ENCODE measurements at places on chromosomes 5 and 9.

- DNase-seq = no peak
Observed at GRCh38 chr5:32436553-32437242, 7.8 kb downstream of the ZFR start.

DNA sequence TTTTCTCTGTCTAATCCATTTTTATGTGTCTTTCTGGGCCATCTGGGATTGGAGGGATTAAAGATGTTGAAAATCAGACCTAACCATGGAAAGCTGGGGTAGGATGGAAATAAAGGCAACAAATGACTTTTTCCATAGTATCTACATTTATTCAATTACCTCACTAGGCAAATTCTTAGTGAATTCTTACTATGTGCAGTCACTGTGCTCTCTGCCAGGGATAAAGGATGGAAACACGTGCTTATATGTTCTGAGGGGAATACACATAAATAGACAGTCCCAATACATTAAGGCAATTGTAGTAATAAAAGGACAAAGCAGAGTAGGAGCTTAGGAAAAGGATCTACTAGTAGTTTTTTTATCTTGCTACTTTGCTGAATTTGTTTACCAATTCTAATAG is 214.2 kb downstream of the PRR16 start:
- DNase-seq = no peak

GRCh38 chr5:115626445-115626823 is 598 bp upstream of the TMED7 start:
- no peak for DNase-seq

- DNase-seq = no peak
Observed at GRCh38 chr9:121807069-121807822, 155.8 kb downstream of the DAB2IP start.

DNA sequence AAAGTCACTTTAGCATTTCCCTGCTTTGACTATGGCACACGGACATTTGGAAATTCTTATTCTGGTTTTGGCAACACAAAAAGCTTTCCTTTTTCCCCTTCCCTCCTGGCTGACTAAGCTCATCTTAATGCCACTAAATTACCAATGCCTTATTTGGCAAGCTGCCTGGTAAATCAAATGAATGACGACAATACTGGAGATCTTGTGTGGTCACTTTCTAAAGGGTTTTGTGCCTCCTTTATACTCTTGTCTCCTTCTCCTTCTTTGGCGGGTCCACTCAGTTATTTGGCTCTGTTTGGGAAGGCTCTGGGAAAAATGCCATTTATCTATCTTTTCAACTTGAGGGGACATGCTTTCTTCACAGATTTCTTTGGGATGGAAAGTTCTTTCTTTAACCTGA is 34.9 kb downstream of the SH3GL2 start:
- DNase-seq = peak; percentile 60

DNA sequence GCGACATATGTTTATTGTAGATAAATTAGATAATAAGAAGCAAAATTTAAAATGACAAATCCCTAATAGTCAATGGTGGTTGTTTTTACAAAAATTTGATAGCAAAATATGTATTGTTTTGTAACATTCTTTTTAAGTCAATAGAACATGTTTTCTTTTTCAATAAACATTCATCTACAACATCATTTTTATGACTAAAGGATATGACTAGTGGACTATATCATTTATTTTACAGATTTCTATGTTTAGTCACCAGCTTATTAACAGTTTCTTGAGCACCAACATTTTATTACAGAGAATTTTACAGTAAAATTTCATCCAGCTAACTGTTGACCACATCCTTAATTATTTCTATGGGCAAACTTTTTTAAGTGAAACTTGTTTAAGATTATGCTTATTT is 114.7 kb upstream of the IL7R start:
- no peak for DNase-seq

- DNase-seq = peak; percentile 44
Observed at GRCh38 chr5:33439905-33440481, 772 bp upstream of the TARS1 start.

DNA sequence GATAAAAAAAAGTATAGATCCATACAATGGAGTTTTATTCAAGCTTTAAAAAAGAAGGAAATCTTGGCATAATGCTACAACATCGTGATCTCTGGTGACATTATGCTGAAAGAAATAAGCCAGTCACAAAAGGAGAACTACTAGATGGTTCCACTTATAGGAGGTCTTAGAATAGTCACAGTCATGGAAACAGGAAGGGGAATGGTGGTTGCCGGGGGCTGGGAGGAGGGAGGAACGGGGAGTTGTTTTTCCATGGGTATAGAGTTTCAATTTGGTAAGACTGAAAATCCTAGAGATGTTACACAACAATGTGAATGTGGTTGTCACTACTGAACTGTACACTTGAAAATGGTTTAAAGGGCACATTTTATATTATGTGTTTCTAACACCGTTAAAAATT is 94.5 kb downstream of the CFAP90 start:
- no peak for DNase-seq

DNA sequence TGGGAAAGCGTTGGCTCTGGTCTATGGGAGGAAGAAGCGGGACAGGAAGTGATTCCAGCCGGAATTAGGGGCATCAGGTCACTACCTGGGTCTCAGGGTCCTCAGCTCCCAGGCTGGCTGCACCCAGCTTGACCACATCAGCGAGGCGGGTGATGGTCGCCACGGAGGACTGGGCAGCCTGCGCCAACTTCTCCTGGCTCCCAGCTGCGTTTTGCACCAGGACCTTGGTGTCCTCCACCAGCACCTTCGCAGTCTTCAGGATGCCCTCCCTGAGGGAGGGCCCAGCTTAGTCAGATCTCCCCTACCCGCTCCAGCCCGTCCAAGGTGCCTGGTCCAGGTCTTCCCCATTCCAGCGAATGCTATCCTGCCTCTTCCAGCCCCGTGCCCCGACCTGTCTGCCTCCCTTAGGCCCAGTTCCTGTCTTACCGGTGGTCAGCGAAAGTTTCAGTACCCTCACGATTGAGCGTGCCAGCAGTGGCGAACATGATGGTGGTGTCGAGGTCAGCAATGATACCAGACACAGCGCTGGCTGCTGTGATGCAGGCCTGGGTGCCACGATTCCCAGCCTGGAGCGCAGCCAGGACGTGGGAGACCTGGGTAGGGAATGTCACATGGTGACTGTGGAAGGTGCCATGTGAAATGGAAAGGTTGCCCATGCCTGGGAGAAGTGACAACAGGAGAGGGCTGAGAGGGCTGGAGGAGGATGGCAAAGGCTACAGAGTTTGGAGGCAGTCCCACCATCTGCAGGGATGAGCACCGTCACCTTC is 14.4 kb upstream of the TPM2 start:
- DNase-seq = no peak

DNA sequence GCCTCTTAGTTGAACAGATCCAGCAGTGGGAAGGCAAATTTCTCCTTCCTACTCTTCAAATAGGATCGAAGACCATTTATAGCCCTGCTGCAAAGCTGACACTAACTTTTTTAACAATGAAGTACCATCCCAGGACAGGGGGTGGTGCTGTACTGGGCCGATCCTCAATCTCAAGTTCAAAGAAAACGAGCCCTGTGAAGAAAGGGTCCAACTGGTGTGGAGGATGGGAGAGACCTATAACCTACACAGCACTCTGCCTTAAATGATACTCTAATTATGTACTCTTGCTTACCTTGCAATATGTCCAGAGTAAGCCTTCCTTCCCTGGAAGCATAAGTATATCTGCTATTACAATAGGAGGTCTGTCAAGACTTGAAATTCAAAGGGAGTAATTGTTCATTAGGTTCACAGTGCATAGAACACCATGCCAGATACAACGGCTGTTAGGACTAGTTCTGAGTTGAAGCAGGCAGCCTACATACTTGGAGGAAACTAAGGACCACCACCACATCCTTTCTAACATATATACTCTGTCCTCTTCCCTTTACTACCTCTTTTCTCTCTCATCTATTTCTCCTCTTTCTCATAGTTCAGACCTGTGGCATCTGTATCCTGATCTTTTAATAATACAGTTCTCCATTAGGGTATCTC is 6.2 kb downstream of the ETF1 start:
- DNase-seq = no peak

DNA sequence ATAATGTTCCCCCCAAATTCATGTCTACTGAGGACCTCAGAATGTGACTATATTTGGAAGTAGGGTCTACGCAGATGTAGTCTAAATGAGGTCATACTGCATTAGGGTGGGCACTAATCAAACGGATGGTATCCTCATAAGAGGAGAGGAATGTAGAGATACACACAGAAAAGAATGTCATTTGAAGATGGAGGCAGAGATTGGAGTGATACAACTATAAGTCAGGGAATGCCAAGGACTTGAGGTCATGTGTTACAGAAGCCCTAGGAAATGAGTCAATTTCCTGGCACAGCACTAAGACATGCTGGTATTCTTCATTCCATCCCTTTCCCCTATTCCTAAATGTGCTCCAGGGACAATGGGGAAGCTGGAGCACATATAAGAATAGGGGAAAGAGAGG is 758 bp upstream of the PDCD1LG2 start:
- DNase-seq = no peak

DNA sequence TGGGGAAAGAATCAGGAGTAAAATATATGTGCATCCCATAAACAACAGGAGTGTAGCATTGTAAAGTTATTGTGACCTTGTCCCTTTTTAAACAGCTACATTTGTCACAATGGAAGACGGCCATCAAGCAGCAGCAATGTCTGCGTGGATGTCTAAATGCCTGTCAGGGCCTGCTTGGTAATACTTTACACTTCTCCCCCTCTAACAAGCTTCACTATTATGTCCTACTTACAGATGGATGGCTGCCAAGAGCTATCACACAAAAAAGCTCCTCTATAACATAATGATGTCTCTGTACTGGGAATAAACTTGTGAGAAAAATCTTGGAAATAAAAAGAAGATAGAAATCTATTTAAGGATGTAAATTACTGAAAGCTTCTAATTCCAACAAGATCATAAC is 213.0 kb downstream of the FBXL17 start:
- peak; percentile 47 for DNase-seq

GRCh38 chr9:7358876-7359275 is 440.7 kb downstream of the DMAC1 start:
- no peak for DNase-seq

DNA sequence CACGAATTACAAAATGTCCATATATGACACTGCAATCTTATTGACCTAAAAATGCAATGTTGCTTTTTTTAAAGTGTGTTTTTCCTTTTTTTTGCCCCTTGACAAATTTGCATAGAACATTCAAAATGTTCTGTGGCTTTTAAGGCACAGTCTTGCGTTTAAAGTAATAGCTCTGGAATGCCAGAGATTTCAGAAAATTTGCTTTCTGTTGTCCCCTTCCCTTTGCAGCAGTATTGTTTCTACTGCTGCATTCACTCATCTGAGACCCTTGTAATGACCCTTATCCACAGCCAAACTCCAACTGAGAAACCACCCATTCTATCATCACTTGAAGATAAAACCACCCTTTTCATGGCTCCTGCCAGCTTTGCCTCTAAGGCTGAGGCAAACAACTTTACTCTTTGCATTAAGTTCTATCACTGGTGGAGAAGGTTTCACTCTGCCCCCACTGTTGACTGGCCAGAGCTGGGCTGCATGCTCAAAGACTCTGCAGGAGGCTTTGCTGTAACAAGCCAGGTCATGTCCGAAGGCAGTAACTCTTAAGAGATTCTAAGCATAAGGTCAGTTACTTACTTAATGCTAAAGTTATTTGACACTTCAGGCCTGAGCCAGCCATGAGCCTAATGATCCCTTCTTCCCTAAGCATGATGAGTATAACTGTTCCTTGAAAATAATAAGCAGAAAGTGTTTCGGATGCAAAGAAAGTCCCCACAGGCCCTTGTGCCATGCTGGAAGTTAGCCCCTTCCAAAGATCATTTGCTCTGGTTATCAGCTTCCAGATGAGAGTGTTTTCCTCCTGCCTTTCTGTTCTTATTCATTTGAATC is 101.9 kb downstream of the CD180 start:
- DNase-seq = no peak

DNA sequence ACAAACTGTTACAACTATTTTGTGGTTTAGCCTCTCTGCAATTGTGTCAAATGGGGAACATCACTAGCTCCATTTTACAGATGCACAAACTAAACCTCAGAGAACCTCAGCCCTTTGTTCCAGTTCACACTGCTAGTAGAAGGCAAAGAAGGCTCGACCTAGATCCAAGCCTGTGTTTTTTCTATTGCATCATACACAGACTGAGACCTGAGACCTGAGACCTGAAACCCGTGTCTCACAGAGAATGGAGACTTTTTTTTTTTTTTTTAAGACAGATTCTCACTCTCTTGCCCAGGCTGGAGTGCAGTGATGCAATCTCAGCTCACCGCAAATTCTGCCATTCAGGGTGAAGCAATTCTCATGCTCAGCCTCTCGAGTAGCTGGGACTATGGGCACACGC is 120.8 kb downstream of the GALNT10 start:
- DNase-seq = no peak

DNA sequence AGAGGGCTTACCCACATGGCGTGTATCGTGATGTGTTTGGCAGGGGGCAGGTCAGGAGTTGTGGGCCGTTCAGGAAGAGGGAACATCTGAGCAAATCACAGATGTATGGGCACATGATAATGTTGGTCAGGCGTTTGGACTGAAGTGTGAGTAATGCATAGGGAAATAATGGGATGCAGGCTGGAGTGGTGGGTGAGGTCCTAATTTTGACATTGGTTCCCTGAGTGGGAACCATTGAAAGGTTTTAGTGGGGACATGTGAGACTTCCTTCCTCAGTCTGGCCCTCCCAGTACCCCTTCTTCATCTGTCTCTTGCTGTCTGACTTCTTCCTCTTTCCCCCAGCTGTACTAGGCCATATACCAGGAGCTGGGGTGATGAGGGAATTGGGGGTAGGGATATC is 7.6 kb downstream of the OTULIN start:
- no peak for DNase-seq

DNA sequence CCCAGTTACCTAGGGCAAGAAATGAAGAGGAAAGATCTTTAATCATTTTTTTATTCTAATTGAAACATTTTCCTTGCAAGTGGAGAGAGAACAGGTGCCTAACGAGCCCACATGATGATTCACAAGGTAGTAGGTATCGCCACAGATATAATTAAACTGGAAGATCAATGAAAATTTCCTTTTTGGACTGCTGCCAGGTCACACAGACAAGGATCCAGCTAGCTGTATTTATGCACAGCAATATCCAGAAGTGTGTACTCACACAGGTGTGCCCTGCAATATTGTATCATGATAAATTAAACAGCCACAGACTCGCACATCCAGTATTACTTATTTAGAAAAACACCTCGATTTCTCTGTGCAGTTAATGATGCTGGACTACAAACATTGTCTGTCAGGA is 294.0 kb upstream of the SMARCA2 start:
- DNase-seq = peak; percentile 16

- DNase-seq = no peak
Observed at GRCh38 chr9:5958273-5958672, 57.2 kb downstream of the RANBP6 start.

DNA sequence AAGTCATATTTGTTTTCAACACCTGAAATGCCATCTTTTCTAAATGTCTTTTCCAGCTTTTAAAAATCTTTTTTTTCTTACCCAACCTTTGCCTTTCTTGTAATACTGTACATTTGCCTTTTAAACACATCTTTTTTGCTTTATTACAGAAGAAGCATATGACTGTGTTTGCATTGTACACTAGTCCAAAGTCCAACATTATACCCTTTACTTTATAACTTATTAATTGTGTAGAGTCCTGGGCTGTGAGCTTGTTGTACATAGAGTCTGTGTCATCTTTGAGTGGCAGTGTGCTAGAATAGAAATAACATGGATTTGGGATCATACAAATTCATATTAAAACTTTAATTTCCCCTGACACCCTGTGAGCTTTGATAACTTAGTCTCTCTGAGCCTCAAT is 23.7 kb downstream of the CWC27 start:
- DNase-seq = no peak
